ENCODE measurements at places on chromosomes 7 and 10.

DNA sequence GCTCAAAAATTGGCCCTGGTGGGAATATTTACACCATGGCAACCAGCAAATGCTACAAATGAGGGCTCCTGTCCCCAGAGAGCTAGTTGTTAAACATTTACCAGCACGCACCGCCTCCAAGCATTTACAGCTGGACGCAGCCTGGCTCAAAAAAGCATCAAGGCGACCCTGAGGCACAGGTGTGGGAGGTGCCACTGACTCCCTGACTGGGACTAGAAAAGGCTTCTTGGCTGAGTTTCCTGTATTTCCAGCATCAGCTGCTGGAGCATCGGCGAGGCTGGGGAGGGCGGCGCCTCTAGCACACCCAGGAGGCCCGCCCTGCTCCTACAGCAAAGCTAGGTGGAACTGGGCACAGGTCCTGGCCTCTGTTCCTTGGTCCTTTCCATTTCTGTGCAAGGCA is 43.5 kb upstream of the ZRANB1 start:
- DNase-seq, result no peak

GRCh38 chr10:97898429-97898828 is 48.8 kb downstream of the GOLGA7B start:
- no peak for DNase-seq

DNA sequence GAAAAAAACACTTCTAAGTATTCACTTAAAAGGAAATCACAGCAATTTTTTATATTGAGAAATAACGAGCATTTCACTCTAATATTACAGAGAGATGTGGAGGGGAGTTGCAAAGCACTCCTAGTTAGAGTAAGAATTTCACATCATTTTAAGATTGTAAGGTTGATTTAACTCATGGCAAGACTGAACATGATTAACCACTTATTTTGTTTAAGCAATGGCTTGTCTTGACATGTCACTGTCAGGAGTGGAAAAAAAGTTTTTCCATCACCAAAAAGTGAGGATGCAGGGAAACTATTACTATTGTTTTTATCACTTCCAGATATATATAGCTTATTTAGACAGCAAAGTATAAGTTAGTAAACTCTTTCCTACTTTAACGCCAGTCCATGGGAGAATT is 27.1 kb downstream of the CD36 start:
- no peak for DNase-seq

DNA sequence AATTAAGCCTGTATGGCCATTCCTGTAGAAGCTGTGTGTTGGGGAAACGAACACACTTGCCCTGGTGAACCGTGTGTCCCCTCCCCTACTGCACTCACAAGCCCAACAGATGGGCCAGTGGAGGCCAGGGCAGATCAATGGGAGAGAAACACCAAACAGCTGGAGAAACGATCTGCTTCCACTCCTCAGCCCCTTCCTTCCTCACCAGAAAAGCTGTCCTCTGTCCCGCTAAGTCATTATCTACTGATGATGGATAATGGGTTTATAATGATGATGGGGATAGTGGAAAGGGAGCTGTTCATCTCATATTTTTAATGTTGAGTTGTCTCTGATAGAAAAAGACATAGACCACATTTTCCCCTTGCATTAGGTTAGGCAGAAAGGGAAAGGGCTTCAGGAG is 99.7 kb downstream of the ELMO1 start:
- DNase-seq, result no peak

DNA sequence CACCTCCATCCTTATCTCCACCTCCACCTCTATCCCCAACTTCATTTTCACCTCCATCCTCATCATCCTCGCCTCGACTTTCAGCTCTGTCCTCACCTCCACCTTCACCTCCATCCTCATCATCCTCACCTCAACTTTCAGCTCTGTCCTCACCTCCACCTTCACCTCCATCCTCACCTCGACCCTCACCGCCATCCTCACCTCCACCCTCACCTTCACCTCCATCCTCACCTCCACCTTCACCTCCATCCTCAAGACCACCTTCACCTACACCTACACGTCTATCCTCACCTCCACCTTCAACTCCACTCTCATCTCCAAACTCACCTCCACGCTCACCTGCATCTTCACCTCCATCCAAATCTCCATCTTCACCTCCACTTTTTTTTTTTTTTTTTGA is 12.0 kb upstream of the RABGEF1 start:
- DNase-seq, result no peak

DNA sequence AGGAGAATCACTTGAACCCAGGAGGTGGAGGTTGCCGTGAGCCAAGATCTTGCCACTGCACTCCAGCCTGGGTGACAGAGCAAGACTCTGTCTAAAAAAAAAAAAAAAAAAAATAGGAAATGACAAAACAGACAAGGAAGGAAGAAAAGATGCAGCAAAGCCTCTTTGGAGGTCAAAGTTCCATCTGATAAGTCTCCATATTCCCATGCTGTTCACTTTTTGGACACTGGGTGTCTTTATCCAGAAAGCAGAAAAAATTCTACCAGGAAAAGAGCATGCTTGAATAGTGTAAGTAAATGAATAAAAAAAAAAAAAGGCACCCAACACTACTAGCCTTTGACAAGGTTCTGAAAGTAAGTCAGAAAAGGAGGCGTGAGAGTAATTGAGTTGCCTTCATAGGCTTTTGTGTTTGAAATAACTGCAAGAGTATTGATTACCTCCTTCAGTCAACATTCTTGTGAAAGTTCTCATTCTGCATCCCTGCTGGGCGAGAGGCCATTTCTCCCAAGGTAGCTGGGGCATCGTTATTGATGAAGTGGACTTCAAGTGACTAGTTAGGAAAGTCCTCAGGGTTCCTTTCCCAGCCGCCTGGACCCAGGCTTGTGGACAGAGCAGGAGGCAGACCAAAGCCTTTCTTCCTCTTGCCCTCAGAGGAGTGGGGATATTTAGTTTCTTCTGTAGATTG is 133.3 kb upstream of the KIF5B start:
- no peak for DNase-seq

Data from stimulated activated CD8-positive, alpha-beta memory T cell treated with anti-CD3 and anti-CD28 coated beads, Interleukin-4, amount 100 ng/mL, for 1 hour (primary cell).